ENCODE measurements at places on chromosomes 12 and 14.

DNA sequence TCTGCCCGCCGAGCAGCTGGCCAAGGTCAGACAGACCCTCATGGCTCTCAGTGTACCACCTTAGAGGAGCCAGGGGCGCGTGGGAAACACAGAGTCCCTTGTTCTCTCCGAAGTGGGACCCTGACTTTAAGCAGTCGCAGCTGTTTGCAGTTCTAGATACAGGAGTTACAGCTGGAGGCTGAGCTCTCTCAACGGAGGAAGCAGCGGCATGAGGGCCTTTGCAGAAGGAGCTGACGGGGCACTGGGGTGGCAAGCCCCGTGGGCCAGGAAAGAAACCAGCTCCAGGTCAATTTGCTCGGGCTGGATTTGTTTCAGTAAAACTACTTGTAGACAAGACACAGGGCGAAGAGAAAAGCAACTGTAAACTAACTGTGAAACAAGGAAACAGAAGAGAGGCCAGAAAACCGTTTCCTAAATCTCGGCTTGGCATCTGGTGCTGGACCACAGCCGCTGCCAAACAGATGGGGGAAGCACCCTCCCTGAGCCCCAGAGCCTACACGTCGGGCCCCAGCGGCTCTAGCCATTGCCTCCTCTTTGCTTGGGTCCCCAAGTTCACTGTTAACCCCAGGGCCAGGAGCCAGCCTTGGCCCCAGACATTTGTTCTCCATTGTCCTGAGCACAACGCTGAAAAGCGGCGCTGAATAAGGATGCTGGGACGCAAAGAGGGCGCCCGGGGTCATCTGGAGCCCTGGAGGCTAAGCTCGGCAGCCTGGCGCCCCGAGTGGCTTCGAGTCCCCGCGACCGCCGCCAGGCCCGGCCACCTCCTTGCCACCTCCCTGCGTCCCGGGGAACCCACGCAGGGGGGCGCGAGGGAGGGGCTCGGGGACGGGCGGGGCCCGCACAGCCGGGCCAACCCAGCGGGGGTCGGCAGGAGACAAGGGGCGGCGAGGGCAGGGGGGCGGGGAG is 914 bp upstream of the PACS2 start:
- DNase-seq: peak; percentile 42

- DNase-seq: no peak
These were observed 23.9 kb downstream of the DUSP6 start for GRCh38 chr12:89328151-89329030.

GRCh38 chr12:112199136-112199535 is 73.8 kb downstream of the TRAFD1 start:
- no peak for DNase-seq

GRCh38 chr12:63406781-63407180 is 255.8 kb upstream of the AVPR1A start:
- no peak for DNase-seq

DNA sequence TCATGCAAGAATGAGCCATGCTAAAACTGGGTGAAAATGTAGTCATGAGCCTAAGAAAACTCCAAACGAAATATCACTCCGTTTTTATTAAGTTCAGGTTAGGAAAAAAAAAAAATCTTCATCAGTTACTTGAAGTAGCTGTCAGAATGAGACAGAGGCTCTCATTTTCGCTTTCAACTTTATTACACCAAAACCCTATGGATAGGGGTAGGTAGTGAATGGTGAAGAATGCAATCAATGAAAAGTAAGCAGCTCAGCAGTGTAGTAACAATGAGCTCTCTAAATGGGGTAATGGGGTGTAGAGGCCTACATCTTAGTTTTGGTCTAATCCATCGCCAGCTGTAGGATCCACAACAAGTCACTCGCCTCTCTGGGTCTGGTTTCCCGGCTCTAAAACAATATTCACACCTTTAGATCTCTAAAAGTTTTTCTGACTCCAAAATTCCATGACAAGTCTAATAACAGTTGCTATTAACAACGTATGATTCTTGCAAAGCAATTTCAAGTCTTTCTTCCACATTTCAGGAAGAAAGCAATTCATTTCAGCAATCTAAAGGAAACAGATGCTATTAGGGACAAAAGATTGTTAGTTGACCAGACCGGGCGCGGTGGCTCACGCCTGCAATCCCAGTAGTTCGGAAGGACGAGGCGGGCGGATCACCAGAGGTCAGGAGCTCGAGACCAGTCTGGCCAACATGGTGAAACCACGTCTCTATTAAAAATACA is 1.7 kb downstream of the BTBD7 start:
- DNase-seq: no peak

GRCh38 chr12:1332327-1332726 is 262.1 kb downstream of the FBXL14 start:
- DNase-seq: no peak

DNA sequence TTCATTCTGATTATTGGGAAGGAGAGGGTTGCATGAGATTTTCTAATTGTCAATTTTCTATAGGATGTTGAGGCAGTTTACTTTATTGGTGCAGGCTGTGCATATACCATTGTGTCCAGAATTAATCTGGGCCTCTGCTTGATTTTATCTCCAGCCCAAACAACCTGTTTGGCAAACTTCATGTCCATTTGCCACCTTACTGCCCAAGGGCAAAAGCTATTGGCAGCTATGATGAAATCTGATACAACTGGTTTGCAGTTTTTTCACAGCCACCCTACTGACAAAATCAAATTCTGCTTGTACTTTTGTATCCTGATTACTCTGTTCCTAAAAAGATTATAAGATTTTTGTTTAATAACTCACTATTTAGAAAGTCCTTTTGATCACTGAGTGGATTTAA is 789.2 kb upstream of the FBXO33 start:
- no peak for DNase-seq

GRCh38 chr12:48279601-48280000 is 71.1 kb downstream of the ZNF641 start:
- no peak for DNase-seq

DNA sequence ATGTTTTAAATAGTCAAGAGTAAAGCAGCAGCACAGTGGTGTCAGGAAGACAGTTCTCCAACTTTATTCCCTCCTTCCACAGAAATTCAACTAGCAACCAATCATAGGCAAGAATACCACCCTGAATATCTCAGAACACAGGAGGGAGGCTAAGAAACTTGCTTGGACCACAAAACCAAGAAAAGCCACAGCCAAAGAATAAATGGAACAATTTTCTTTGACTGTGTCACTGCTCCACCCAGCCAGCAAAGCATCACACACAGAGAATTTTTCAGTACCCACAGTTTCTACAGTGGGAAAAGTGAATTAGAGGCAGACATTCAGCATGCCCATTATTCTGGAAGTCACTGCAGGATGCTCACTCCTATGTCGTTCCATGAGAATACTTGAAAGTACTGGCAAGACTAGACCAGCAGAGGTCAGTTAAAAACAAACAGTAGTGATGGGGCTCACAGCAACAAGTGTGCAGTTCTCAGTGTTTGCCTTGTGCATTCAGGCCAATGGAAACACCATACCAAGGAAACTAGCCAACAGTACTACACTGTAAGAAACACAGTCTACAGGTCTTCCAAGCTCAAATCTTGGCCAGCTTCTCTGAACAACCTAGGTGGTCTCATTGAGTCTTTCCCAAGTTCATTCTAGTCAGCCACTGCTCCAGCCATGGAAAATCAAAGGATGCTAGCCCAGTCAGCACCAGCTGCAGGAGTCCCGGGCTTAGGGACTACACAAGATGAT is 56.8 kb upstream of the FOXG1 start:
- no peak for DNase-seq

DNA sequence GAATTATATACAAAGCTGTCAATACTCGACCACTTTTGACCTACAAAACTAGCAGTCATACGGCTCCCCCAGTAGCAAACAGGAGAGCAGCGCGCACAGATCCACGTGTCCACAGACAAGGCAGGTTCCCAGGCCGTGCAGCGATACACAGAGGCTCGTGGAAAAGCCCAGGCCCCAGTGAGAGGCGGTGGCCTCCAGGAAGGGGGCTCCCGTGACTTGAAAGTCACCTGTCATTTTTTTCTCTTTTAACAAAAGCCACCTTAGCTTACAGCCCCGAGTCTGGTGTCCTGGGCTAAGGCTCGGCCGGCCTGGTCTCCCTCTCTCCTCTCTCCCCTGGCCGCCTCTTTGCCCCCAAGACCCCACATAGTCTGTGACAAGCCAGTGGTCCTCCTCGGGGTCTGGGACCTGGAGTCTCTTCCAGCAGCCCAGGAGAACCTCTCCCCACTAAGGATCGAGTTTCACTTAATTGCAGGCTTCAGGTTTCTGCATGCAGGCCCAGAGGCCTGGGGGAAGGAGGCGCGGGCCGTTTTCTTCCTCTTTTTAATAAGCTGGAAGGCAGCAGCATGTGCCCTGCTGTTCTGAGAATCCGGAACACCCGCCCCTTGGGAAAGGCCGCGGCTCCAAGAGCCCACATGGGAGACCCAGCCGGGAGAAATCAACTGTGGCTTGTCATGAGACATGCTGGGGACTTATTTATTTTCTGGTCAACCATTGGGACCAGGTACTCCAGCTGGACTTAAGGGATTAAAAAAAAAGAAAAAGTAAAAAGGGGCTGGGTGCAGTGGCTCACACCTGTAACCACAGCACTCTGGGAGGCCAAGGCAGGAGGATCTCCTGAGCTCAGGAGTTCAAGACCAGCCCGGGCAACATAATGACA is 15.9 kb downstream of the NCOR2 start:
- DNase-seq: peak; percentile 43

DNA sequence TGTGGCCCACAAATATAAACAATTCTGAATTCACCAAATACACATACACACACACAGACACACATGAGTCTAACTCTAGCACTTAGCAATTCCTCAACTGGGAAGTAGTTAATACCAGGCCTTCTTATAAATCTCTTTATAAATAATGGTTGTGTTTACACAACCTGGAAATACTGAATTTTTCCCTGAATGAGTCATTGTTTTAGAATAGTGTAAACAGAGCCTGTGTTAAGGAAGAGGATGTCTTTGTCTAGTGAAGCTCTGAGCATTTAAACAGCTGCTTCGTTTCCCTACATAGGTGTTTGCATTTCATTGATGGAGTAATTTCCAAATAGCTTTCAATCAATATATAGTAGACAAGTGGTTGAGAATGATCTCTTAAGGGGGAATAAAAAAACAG is 218.8 kb downstream of the BTG1 start:
- no peak for DNase-seq

DNA sequence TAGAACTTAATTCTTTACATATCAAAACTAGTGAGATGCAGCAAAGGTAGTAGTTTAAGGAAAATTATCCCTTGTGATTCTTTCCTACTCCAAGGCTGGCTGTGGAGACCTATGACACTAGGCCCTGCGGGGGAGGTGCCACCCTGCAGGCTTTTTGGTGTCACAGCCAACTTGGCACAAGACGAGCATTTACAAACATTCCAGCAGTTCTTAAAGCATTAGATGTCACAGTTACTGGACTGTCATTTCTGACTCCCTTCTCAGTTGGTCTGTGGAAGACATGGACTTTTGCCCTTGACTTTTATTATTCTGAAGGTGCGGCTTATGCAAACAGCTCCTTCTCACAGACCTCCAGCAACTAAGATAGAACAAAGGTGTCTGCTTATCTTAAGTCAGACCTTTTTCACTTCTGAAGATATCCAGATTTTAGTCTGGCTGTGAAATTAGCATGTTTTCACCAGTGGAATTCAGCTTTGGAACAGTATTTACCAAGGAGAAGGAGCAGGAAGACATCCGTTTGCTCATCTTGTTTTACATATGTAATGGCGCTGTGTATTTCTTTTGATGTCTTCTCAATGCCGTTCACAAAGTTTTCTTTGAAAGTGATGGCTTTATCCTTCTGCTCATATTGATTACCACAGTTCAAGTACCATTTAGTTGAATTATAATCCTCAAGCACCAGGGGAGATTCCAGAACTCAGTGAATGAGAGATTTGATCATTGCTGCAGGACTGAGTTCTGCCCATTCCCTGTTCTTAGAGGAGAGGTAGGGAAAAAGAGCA is 17.9 kb downstream of the SRGAP1 start:
- no peak for DNase-seq

GRCh38 chr12:109594556-109595317 is 21.1 kb downstream of the MVK start:
- DNase-seq: no peak

DNA sequence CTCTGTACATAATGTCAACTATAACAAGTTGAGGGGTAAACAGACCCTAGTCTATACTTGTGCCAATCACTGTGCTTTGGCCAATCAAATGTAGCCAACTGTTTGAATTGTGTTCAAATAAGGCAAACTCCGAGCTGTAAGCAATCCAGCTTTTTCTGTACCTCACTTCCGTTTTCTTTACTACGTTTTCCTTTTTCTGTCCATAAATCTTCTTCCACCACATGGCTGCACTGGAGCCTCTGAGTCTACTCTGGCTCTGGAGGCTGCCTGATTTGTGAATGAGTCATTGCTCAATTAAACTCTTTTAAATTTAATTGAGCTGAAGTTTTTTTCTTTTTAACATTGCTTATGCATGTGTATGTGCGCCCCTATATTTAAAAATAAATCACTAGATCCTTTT is 29.7 kb downstream of the CLEC1A start:
- no peak for DNase-seq

- no peak for DNase-seq
These were observed 14.4 kb upstream of the SERPINA3 start for GRCh38 chr14:94597788-94598187.

DNA sequence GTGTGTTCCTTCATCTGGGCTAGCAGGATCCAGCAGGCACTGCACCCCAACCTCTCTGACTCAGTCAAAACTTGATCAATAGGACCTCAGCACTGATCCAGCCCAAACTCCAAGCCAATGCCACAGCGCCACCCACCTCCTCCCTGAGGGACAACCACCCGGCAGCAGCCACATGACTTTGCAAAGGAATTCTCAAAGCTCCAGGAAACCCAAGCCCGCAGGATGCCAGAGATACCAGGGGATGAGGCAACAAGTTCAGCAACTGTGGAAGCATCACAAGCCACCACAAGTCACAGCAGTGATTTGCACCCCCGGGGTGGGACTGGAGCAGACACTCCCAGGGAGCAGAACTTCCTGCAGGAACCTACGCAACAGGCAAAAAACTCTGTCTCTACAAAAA is 37.3 kb downstream of the ACTN1 start:
- DNase-seq: no peak

DNA sequence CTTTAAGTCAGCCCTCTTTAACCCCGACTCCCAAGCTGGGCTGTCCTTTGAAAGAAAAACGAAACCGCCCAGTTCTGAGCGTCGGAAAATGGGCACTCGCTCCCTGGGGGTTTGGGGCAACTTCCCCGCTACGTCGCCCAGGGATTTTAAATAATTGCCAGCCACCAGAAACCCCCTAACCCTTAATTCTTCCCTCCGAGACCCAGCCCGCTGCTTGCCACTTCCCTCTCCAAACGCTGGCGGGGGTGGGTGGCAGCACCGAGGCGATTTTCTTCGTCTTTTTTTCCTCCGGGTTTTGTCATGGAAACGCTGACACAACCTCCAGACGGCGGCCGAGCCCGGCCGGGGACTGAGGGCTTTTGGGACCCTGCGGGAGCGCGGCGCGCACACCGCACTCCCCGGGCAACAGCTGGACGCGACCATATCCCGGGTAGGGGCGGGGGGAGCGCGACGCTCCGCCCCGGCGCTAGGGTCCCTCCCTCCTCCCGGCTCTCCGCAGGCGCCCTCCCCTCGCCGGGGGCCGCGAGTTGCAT is at the start of gene CHST11:
CHST11 (plus strand) TSS at position 532 of the 533 bp plus-strand sequence.
- DNase-seq: peak; percentile 81

GRCh38 chr12:42326541-42327226 is 717 bp downstream of the PPHLN1 start:
- no peak for DNase-seq

- no peak for DNase-seq
These were observed 9.5 kb downstream of the PAX9 start for GRCh38 chr14:36671149-36671548.

Data from CD4-positive, alpha-beta T cell treated with Interleukin-15 for 1 hour (primary cell).